ENCODE measurements at places on chromosomes 6 and 20.

DNA sequence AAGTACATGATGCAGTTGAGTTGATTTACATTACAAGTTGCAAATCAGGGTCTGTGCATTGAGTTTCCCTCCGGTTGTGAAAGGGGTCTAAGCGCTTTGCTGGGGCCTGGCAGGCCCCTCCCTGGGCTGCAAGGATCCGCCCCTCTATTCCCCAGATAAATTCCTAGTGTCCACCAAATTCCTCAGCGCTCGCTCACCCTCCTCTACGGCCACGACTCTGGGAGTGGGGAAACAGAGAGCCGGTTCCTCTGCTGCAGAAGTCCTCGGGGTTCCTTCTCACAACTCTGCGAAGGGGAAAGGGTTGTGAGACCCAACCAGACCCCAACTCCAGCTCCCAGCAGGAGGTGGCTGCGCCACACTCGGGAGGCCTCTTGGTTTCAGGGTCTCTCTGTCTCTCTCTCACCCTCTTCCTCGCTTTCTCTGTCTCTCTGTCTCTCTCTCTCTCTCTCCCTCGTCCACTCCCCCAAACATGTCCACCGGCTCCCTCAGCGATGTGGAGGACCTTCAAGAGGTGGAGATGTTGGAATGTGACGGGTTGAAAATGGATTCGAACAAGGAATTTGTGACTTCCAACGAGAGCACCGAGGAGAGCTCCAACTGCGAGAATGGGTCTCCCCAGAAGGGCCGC lies at the start of gene TCF21:
TCF21 (plus strand) TSS at position 185 of the 628 bp plus-strand sequence; CDS start at position 470, 285 bp downstream.
- no peak for DNase-seq

DNA sequence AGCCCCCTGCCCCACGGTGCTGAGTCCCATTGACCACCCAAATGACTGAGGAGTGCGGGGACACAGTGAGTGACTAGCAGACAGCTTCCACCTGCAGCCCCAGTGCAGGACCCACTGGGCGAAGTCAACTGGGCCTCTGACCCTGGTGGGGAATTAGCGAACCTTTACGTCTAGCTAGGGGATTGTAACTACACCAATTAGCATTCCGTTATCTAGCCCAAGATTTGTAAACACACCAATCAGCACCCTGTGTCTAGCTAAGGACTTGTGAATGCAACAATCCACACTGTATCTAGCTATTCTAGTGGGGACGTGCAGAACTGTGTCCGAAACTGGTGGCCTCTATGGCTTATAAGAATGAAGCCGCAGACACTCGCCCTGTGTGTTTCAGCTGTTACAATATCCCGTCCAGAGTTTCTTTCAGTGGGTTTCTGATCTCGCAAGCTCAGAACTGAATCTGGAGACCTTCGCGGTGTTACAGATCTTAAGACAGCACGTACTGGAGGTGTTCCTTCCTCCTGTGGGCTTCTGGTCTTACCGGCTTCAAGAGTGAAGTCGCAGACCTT lies 21.1 kb upstream of the GMPR start:
- no peak for DNase-seq

- no peak for DNase-seq
Observed at GRCh38 chr6:18263418-18264218, 712 bp downstream of the DEK start.

GRCh38 chr6:99789767-99790166 lies 183.1 kb downstream of the PRDM13 start:
- no peak for DNase-seq

DNA sequence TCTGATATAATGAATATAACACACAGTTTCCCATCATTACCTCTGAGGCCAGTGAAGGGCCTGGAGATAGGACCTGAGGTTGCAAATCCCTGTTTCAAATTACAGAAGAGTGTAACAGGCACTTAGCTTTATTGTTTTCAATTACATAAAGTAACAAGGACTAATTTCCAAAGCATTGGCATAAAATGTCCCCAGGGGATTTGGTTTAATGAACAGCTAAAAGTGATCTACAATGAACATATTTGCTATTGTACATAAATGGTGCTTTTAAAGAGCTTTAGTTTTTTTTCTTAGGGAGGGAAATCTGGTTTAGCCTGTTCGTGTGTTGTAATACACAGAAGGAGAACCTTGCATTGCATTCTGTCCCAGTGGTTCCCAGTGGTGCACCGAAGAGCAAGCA lies 54.4 kb downstream of the HMGN3 start:
- no peak for DNase-seq

DNA sequence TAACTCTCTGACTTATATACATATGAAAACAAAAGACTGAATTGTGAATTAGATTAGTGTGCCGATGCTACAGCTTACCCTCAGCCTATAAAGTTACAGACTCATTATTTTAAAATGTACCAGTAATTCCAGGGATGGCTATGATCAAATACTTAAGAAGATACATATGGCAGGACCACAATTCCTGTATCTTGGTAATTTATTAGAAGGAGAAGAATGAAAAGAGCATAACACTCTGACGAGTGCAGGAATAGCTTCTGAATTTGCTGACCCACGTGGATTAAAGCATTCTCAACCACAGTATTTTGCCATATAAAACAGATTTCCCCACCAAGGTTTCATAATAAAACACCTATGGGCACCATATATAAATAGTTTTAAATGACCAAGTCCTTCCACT lies 368.5 kb upstream of the RUNX2 start:
- DNase-seq, result no peak

- DNase-seq, result no peak
Observed at GRCh38 chr6:9943986-9944385, 470.9 kb downstream of the TFAP2A start.

- DNase-seq, result no peak
Observed at GRCh38 chr20:58655328-58656107, 4.4 kb downstream of the STX16 start.

DNA sequence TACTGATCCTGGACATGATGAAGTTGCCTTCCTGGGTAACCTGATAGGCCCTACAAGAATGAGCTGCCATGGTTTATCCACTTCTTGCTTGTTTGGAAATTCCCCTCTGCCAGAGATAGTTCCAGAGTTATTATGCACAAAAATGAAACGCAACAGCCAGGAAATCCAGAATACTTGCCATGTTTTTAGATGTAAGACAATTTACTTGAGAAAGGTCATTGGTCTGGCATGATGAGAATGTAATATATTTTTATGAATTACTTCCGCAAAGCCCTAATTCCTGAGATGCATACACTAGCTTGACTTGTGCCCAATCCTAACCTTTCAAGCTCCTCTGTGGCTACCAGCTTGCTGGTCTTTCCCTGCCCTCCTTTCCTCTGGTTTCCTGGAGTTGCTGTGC lies 27.9 kb upstream of the NT5E start:
- DNase-seq, result no peak

DNA sequence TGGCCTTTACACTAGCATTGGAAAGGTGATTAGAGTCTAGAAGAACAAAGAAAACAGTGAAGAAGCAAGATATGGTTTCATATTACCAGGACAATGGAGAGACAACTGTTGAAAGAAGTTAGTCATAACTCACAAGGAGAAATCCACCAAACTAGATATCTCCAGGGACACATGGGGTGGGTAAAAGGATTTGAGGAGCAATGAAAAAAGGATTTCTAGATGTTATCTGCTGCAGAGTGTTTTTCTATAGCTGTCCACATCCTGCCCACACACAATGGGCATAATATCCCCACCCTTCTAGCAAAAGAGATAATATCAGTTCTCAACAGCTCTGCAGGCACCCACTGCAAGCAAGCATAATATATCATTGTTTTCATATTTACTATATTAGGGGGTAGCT lies 303.1 kb downstream of the HAO1 start:
- no peak for DNase-seq

- DNase-seq, result no peak
Observed at GRCh38 chr20:16917636-16918035, 169.5 kb downstream of the OTOR start.

GRCh38 chr6:47785182-47785581 lies 3.4 kb downstream of the OPN5 start:
- no peak for DNase-seq

GRCh38 chr6:41498968-41499599 lies 47.1 kb upstream of the FOXP4 start:
- DNase-seq, result no peak

- DNase-seq, result no peak
Observed at GRCh38 chr20:17667445-17667844, 14.6 kb downstream of the RRBP1 start.

DNA sequence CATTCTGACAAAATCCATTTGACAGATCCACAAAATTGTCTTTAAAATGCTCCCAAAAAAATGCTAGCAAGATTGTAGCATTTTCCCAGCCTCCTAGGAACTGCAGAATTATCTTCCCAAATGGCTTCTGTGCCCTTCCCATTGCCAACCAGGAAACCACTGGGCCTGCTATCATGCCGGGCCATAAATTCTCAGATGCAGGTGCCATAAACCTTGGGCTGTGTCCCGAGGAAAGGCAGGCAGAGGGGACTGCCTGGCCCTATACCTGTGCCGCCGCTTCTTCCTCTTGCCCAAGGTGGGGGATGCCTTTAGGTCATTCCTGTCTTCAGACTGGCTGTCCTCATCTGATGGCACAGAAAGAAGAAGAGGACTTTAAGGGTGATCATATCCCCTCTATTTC lies 2.8 kb downstream of the VSX1 start:
- no peak for DNase-seq

DNA sequence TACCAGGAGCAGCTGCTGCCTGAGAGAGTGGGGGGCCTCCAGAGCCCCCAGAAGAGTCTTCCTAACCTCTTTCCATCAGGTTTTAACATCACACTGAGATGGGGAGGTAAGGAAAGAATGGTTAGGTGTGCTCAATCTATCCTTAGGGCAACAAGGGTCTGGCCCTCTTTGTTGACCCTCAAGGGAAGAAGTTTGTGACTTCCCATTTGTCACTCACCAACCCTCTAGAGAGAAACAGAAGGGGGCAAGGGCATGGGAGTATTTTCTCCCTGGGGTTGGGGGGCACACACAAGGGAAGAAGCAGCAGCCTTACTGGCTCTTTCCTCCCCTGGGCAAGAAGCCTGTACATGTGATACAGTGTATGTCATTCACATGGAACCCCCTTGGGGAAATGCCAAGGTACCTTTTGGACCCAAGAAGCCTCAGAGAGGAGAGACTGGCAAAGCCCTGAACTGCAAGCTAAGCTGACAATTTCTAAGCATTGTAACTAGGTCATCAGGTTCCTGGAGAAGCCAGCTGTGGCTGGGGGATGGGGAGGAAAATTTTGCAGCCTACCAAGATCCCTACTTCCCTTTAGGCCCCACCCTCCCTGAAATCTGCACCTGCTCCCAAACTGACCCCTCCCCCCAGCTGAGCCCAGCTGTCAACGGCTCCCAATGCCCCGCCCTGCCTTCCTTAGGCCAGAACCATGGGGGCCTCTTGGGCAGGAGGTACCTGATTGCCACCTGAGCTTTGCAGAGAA lies 14.5 kb downstream of the BCL2L1 start:
- no peak for DNase-seq

DNA sequence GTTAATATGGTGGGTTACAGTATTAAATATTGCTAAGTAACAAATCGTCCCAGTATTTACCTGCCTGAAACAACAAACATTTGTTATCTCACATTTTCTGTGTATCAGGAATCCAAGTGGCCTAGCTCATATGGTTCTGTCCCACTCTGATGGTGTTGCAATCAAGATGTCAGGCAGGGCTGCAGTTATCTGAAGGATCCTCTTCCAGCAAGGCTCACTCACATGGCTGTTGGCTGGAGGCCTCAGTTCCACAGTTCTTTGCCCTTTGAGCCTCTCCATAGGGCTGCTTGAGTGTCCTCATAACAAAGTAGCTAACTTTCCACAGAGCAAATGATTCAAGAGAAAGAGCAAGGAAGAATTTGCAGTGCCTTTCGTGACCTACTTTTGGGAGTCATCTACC lies 17.7 kb downstream of the RAB22A start:
- DNase-seq, result no peak

- DNase-seq, result no peak
Observed at GRCh38 chr6:149754548-149754947, 5.0 kb downstream of the PCMT1 start.

DNA sequence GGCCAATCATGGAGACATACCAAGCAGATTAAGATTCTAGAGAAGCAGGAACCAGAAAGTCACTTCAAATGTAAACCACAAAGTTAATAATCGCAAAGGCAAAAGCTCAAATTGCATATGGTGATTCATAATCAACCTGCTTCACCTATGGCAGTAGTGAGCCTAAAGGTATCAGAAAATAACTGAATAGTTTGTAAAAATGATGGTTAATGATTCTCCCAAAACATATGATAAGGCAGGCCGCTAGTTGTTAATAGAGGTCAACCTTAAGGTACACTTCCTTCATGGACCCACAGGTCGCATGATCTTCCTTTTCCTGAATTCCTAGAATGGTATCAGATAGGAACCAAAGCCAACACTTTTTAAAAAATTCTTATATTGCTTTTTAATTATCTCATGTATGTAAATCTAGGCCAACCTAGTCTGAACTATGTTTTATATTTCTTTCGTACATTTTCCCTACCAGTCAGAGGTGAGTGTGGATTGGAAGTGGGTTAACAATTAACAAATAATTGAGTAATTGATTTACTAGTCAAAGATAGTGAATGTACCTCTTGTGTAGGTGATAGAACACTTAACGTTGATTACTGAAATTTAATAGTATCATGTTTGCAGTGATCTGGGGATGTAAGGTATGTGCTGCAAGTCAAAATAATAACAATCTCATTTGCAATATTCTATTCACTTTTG lies 16.4 kb downstream of the TAAR2 start:
- no peak for DNase-seq

DNA sequence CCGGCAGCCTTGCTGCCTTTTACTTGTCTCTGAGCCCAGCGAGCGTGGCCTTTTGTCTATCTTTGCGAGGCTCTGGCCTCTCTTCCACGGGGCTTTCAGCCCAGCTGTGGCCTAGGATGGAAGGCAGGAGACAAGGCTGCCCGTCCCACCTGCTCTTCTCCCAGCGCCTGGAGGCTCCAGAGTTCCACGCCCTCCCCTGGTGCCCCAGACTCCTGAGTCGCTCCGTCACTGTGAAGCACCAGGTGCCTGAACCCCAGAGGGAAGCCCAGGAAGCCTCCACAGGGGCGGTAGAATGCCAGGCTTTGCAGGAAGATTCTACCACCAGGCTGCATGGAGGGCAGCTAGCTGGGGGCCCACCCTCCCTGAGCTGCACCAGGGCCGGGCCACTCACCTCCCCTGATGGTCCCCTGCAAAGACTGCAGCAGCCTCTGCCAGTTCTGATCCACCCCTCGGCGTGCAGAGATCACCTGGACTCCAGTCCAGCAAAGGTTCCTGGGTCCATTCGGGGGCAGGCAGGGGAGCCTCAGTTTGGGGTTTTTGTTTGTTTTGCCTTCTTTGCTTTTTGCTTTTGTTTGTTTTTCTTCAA lies 384.6 kb downstream of the CDH4 start:
- DNase-seq, result no peak

- no peak for DNase-seq
Observed at GRCh38 chr6:19408331-19408730, 428.8 kb upstream of the ID4 start.

DNA sequence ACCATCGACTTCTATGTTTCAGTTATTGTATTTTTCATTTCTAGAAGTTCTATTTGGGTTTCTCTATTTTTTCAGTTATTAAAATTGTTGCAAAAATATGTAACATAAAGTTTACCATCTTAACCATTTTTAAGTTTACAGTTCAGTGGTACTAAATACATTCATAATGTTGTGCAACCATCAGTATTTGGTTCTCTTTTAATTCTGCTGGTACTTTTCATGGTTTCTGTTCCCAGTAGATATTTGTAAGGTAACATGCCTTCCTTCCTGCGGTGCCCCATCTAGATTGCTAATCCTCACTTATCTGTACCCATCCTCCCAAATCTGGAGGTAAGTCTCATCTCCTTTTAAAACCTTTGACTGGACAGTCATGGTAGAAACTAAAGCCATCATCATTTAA lies 47.9 kb downstream of the TGM2 start:
- no peak for DNase-seq

- no peak for DNase-seq
Observed at GRCh38 chr6:18506382-18507017, 119.3 kb downstream of the RNF144B start.

Measured in stimulated activated CD8-positive, alpha-beta memory T cell treated with anti-CD3 and anti-CD28 coated beads, Interleukin-4, amount 100 ng/mL, for 24 hours (primary cell).